Activated naive CD4-positive, alpha-beta T cell treated with Interleukin-2 at 50 U/mL for 16 hours (primary cell): ENCODE measurements at places on chromosomes 13 and 19.

GRCh38 chr13:24241336-24241735, 68.0 kb upstream of the C1QTNF9 start:
- no peak for DNase-seq

DNA sequence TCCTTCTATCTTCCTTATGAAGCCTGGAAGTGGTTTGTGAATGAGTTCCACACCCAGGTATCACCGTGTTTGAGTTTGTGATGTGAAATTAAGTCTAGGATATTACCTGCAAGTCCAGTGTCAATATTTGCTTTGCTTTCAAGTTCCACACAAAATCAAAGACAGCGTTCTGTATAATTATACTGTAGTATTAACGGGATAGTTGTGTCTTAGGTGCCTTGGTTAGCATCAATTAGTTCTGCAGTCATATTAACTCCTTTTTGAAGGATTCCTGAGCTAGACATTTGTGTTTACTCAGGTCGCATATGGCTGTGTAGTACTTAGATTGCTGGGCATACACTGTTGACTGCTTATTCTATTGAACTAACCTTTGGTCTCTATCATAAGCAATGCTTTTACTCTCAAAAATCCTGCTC, 54.4 kb downstream of the ERCC5 start:
- no peak for DNase-seq

GRCh38 chr13:106612688-106613087, 44.8 kb upstream of the ARGLU1 start:
- no peak for DNase-seq

DNA sequence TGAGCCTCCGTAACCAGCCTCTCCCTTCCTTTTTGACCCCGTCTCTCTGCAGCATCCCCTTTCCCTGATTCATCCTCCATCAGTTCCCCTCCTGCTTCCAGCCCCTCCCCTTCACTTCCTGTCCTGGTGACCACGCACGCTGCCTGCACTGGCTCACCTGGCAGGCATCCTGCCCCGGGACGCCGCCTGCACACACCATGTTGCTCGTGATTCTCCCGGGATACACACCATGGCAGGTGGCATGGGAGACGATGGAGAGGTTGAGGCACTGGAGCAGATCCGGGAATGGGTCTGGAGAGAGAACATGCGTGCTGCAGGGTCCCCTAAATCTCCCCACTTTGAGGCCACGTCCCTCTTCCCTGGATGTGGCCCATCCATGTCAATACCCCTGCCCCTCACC, 4.2 kb downstream of the KLK12 start:
- no peak for DNase-seq

DNA sequence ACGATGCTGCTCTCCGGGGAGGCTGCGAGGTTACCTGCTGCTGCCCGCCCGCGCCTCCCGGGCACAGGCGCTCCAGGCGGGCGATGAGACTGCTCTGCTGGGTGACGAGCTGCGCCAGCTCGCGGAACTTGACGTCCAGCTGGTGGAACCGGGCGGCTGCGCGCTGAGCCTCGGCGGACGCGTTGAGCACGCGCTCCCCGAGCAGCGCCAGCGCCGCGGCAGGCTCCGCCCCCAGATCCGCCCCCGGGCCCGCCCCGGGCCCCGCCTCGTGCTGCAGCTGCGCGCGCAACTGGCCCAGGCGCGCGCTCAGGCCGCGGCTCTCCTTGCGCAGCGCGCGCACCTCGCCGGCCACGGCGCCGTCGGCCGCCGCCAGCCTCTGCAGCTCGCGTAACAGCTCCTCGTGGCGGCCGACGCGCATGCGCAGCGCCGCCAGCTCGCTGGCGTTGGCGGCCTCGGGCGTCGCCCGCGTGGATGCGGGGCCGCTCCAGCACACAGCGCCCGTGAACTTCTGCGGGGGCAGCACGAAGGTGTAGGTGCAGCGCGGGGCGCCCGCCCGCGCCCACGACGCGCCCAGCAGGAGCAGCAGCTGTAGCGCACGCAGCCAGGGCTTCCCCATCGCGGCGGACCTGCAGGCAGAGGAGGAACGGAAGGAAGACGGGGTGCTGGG, 6.4 kb downstream of the ANGPTL6 start:
- peak; percentile 89 for DNase-seq
